Hypothalamus (tissue), 51 donors: ENCODE measurements at places on chromosomes 1 and 21.

- no peak for DNase-seq
These were observed 442.7 kb downstream of the PTBP2 start for GRCh38 chr1:97164276-97164639.

DNA sequence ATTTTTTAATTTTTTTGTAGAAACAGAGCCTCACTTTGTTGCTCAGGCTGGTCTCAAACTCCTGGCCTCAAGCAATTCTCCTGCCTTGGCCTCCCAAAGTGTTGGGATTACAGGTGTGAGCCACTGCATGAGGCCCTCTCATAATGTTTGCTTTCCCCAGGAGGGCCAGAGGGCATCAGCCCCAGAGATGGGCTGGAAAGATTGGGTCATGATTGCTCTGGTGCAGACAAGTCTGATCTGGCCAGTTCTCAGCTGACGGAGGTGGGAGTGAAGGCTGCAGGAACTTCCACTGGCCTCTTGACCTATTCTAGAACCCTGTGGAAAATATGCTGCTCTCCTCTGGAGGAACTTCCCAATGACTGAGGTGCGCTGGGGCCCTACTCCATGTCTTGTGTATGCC is 43.4 kb upstream of the RD3 start:
- no peak for DNase-seq

DNA sequence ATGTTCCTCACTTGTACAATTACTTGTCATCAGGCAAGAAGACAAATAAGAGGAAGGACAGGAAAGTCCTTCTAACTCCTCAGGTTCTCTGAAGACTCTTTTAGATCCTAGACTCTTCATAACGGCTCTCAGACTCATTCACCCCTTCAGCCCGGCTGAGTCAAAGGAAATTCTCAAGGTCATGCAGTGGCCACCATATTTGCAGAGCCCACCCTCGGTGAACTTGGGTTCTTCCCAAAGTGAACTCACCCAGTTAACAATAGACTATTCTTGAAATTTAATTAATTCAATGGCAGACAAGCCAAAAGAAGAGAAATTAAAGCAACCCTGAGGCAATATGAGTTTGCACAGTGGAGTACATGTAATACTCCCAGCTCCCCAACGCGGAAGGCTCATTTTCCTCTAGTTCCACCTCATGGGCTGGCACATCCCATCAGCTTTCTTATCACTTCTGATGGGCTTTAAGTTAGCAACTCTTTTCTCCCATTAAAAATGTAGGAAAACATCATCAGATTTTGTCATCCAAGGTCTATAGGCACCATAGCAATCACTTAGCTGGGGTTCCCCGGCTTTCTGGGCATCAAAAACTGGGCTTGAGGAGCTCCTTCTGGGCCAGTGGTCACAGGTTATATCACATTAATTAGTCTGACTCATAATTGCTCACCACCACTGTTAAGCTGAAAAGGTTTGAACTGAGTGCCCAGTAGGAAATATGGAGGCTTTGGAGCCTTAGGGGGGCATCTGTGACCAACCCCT is 27.8 kb upstream of the TIAM1 start:
- no peak for DNase-seq

DNA sequence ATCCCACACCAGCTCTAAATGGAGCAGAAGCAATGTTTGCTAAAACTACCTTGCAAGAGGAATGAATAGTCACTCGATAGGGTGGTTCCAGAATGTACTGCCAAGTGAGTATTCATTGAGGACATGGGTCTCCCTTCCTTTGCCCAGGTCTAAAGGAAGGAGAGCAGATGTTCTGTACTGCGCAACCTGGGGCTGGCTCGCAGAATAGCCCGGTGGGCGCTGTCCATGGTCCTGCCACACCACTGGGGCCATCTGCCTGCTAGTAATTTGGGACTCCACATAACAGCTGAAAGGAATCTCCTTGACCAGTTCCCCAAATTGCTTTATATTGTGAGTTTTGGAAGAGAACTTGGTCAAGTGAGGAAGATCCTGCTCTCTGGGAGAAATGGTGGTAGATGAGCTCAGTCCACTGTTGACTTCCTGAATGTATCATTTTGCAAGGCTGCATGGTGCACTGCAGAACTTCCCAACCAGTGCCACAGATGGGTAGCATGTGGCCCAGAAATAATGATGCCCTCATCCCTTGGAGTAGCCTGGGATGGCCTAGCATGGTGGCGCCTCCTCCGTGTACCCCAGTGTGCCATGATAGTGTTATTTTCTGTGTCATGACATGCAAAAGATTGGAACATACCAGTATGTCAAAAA is 5.7 kb downstream of the SLC6A17 start:
- no peak for DNase-seq

- DNase-seq = no peak
These were observed 2.8 kb upstream of the TARS2 start for GRCh38 chr1:150484431-150484830.

DNA sequence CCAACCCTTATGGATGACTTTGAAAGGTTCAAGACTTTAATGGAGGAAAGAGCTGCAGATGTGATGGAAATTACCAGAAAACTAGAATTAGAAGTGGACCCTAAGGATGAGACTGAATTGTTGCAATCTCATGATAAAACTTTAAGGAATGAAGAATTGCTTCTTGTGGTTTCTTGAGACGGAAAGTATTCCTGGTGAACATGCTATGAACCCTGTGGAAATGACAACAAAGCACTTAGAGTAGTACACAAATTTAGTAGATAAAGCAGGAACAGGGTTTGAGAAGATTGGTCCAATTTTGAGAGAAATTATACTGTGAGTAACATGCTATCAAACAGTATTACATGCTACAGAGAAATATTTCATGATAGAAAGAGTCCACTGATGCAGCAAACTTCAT is 215.4 kb downstream of the OMA1 start:
- no peak for DNase-seq

GRCh38 chr1:205493241-205494085 is 11.0 kb upstream of the CDK18 start:
- no peak for DNase-seq

DNA sequence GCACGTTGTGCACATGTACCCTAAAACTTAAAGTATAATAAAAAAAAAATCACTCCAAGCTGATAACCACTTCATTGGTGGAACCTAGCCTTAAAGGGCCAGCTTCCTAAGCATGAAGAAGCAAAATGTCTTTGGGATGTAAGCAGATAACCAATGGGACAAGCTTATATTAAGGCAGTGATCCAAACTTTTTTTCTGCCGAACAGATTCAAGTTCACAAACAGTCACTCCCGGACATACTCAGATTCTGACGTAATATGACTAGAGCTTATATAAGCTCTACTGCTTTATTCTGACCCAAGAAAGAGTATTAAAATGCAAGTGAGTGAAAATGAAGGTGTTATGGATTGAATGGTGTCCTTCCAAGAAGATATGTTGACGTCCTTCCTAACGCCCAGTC is 44.9 kb upstream of the HIVEP3 start:
- no peak for DNase-seq

GRCh38 chr1:192980856-192981255 is 78.3 kb downstream of the UCHL5 start:
- no peak for DNase-seq

GRCh38 chr1:230067419-230067870 is 407 bp downstream of the GALNT2 start:
- DNase-seq = no peak

GRCh38 chr1:17123196-17124045 is 4.2 kb upstream of the PADI2 start:
- DNase-seq = no peak

- no peak for DNase-seq
These were observed 88.8 kb upstream of the ARHGEF16 start for GRCh38 chr1:3365523-3366125.

DNA sequence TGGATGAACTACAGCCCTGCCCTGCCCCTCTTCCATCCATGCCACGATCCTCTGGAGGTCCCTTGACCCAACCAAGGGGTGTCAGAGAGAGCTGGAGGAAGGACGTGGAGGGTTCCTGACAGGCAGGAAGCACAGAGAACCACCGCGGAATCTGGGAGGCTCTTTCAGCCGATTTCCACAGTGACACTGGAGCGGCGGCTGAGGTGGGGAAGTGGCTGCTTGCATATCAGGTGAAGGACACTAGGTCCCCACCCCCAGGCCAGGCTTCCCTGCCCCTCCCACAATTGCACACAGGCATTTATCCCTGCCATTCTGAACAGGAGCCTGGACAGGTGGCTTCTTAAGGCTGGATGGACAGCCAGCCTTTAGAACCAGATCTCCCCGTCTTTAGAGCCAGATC is 17.5 kb downstream of the LRRC71 start:
- no peak for DNase-seq

GRCh38 chr1:240090014-240090413 is 1.7 kb upstream of the FMN2 start:
- DNase-seq = no peak

DNA sequence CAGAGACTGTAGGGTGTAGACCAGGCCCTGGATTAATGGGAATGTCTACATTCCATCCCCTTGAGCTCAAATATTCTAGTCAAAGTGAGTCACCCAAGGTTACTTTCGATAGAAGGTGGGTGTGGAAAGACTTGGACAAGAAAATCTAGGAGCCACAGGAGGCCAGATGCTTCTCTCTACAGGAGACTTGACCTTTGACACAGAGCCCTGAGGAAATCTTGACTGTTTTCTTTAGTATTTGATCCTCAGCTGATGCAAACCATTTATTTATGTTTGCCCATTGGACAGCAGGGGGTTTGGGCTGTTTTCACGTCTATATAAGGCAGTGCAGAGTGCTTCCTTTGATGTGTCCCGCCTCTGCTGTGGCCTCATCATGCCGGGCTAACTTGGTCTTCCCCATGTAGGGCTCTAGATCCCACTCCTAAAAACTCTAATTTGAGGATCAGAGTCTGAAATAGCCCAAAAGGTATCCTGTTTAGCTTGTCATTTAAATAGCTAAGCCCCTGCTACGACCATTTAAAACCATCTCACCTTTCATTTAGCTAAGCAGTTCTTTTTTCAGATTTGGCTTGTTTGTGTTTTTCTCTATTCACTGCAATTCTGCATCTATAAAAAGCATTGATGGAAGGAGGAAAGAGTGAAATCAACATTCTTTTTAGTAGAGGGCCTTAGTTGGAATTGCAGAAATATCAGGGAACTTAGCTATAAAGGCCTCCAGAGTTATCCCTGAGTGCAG is 15.5 kb upstream of the MAP3K7CL start:
- no peak for DNase-seq

DNA sequence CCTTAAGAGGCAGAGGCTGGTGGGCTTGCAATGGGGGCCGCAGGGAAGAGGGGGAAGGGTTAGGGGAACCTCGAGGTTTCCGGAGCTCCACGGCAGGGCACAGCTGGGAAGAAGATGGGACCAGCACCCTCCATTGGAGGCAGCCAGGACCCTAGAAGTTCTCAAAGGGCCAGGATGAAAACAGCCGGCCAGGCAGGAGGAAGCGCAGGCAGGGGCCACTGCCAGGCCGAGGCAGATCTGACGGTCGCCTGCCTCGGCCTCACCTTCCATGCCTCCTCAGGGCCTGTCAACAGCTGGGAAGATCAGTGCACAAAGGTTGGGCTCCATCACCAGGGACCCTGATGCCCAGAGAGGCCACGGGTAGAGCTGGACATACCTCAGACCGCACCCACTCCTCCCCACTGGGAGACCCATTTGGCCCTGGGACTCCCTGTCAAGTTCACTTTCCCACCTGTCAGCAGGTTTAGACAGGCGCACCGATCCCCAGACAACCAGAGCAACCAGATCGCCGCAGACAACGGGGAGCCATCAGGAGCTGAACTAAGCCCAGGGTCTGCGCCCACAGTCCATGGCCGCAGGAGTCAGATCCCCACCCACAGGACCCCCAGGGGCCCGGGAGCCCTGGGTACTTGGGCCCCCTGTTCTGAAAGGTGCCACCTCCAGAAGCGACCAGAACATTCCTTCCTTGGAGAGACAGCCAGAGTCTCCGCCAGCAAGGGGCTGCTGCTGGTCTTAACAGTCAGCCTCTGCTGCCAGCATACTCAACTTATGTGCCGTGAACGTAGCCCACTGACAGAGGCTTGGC is 2.2 kb downstream of the SLC19A1 start:
- no peak for DNase-seq

GRCh38 chr1:152359906-152360305 is at the start of gene FLG2:
Gene FLG2 (minus strand): TSS chr1:152360006. CDS start chr1:152358884, 1,122 bp downstream.
- DNase-seq = no peak

DNA sequence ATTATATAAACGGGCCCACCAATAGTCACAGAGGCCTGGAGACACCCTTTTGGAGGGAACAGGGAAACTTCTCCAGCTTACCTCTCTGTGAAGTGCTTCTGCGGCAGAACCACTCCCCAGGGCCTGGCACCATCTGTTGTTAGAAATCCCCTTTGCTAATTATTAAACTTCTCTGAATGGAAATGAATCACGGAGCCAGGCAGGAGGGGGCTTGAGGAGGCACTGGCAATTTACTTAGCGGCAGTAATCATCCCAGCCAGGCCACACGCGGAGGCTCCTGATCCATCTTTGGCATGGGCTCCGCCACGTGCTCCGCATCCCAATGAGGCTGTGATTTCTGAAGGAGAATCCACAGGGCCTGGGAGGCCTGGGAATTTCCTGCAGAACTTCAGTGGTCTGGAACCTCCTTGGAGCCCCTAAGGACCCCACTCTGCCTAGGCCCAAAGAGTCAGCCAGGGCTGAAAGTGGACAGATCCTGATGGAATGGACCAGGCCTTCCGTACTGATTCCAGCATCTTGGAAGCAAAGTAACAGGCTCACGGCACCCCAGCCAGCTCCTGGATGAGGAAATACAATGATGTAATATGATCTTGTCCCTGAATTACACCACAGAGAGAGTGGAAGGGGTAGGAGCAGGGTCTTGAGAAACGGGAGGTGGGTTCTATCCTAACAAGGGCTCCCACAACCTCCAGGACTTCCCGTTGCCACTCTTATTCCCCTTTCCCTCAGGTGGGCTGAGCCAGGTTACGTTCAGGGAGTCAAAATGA is 62.3 kb downstream of the GRIK3 start:
- no peak for DNase-seq

- DNase-seq = no peak
These were observed 19.0 kb downstream of the MAPKAPK2 start for GRCh38 chr1:206703661-206704060.

DNA sequence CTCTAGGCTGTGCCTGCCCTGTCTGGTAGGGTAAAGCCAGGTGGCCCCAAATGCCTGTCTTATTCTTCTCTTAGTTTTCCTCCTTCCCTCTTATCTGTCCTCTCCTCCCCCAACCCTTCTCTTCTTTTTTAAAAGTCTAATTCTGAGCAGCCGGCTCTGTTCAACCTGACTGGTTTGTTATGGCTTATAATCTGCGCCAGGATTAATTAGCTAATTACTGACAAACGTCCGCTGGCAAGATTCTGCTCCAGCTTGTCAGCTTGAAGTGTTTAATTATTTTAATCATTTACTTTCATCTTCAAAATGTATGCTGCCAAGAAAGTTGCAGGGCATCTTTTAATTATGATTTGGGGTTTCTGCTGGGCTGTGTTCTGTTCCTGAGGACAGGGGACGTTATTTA is 27.2 kb upstream of the PSMB2 start:
- no peak for DNase-seq

- DNase-seq = no peak
These were observed 170.4 kb upstream of the ZC3H12A start for GRCh38 chr1:37303884-37304574.

DNA sequence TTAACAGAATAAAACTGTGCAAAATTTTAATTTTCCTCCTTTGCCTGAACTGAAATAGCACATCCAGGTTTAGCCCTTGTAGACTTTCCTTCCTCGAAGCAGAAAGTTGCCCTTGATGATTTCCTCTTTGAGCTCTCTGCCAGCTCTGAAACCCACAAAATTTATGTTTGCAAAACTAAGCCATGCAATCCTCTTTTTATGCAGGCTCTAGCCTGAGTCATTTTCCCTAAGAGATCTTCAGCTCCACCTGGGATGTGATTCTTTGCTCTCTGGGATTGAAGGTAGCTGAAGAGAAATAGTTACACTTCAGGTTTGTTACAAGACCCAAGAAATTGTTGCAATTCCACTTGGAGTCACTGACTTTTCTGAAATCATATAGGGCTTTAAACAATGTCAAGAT is 1.4 kb upstream of the F3 start:
- no peak for DNase-seq
